ENCODE measurements at places on chromosomes 16 and 17. TPM values are rescaled to one million over a fixed set of nuclear protein-coding genes. Genes with fewer than 3 reads are reported as not detected.

ACSM2A gene
- 0.20 TPM for total RNA-seq

MRPS23 gene
- 23.6 TPM for total RNA-seq

SLC16A6 gene
- total RNA-seq: 0.25 TPM

NUPR1 gene
- 149 TPM for total RNA-seq

All from thyroid gland (tissue), 4 donors.